ENCODE measurements at places on chromosomes 16 and 17.

DNA sequence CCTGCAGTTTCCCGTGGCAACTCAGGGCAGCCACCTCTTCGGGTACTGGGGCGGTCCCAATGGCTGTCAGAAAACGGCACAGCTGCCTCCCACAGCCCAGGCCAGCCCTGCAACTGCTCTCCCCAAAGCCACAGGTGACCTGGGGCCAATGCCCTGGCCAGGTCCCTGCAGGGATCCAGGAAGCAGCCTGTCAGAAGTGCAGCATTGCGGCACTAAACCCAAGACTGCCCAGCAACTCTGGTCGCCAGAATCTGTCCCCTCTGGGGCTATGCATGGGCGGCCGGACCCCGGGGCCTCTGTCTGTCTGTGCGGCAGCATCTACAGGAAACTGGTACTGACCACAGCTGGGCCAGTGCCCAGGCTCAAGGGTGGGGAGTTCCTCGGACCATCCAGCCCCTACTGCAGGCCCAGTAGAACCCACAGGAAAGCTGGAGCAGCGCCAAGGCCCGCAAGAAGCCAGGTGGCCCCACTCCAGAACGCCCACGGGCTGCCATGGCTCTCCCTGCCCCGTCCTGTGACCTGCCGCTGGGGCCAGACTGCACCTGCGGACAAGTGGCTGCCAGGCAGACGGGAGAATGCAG is 5.5 kb downstream of the CYBC1 start:
- no peak for DNase-seq

GRCh38 chr17:75088465-75089417 is 987 bp downstream of the SLC16A5 start:
- no peak for DNase-seq

DNA sequence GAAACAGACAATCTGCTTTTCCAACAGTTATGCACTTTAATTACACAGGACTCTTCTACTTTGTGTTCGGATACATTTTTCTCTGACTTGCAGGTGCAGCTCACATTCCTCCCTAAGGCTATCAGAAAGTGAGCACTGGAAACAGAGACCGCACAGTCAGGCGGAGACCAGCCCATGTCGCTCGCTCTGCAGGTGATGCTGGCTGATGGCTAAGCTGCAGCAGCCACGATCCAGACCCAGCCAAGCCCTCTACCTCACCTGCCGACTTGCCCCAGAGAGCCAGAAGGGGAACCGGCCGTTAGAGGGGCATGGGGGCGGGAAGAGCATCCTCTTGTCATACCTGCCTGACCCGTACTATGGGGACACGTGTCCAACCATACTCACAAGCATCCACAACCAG is 33.8 kb downstream of the MAP1LC3B start:
- no peak for DNase-seq

DNA sequence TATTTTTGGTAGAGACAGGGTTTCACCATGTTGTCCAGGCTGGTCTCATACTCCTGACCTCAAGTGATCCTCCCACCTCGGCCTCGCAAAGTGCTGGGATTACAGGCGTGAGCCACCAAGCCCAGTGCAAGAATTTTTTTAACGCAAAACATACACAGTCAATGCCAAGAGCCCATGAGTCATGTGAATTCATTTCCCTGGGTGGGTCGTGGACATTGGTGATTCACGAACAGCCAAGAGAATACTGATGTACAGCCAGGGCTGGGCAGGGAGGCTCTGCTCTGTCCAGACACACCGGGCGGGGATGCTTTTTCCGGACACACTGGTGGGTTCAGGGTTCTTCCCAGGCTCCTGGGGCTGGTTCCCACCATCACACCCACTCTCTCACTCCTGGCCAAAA is 17.7 kb downstream of the SLC38A8 start:
- DNase-seq: no peak

DNA sequence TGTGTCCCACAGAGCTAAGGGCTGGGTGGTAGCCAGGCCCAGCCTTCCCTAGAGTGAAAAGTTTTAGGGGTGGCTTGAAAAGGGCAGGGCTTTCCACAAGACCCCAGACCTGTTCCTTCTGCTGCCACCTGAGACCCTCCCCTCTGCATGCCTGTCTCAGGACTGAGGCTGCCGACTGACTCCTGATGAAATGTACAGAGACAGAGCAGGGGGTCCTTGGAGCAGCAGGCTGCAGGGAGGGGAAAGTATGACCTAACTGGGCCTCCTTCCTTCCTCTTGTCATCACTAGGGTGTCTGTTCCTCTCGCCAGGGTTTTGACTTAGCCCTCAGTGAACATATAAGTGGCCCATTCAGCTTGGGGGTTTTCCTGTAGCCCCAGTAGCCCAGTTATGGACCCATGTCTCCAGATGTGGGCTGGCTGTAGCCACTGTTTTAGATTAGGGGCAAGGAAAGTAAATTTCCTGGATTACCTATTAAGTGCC is 14.9 kb upstream of the NFATC3 start:
- DNase-seq: no peak

GRCh38 chr17:38705803-38706504 is 881 bp downstream of the MLLT6 start:
- no peak for DNase-seq

Measured in activated CD8-positive, alpha-beta memory T cell treated with anti-CD3 and anti-CD28 coated beads for 1 hour (primary cell).